Anterior cingulate cortex (tissue), 58 donors: ENCODE measurements at places on chromosomes 5 and 9.

DNA sequence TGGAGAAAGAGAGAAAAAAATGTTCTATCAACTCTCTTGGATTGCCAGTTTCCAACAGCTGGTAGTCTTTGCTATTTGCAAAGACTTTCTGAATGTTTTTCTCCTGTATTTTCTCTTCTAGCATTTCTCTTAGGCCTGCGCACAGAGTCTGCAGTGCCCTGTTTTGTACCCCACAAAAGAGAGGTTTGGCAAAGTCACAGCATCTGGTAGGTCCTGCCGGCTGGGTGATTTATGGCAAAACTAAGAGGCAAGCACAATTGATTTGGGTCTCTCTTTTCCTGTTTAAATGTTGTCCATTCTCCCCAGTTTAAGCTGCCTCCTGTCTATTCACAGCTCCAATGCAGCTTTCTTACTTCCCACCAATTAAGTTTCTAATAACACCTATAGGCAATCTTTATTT, 193.9 kb downstream of the TRPM3 start:
- no peak for DNase-seq

DNA sequence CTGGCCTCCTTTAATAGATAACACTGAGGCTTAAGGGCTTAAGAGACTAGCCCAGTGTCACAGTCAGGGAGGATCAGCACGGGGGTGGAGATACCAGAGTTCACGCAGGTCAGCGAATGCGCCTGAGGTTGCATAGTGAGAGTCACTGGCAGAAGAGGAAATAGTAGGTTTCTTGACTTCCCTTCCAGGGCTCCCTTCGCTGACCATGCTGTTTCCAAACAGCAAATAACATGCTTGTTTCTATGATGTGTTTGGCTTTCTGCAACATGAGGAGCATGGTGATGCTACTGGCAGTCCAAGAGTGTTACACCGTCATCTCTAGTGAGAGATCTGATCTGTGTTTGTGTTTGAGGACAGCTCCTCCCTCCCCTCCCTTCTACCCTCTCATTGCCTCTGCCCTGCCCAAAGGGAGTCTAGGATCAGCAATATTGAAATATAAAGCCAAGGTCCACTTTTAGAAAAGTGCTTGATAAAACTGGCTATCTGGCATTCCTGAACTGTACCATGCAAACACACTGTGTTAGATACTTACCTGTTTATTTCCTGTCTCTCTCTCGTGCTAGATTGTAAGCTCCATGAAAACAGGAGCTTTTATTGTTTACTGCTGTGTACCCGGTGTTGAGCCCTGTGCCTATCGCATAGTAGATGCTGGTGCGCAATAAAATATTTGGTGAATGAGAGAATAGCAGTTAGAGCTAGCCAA, 12.3 kb downstream of the TLE4 start:
- no peak for DNase-seq

DNA sequence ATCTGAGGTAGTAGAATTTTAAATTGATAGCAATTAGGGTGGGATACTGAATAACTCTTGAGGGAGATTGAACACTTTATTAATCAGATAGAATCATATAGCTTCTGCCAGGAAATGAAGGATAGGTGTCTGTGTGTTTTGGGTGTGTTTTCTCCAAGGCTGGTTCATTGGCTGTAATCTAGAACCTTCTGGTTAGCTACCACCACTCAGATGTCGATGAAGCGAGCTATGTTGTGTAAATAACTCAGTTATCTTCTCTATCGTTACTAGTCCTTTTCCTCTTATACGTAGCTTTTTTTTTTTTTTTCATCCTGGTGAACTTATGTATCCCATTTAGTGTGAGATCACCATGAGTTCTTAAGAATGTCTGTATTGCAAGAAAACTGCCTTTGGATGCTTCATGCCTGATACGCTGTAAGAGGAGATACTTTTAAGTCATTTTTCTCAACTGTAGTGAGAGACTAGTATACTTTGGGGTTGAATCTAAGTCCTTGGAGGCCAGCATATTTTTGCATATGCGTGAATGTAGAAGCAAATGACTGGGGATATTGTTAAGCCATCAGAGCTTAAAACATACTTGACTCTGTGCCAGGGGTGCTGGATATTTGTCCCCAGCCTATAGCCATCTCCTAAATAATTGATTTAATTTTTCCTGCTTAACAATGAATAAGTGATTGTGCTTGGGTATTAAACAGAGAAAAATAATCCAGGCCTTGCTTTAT, 2.1 kb downstream of the TNFAIP8 start:
- no peak for DNase-seq

DNA sequence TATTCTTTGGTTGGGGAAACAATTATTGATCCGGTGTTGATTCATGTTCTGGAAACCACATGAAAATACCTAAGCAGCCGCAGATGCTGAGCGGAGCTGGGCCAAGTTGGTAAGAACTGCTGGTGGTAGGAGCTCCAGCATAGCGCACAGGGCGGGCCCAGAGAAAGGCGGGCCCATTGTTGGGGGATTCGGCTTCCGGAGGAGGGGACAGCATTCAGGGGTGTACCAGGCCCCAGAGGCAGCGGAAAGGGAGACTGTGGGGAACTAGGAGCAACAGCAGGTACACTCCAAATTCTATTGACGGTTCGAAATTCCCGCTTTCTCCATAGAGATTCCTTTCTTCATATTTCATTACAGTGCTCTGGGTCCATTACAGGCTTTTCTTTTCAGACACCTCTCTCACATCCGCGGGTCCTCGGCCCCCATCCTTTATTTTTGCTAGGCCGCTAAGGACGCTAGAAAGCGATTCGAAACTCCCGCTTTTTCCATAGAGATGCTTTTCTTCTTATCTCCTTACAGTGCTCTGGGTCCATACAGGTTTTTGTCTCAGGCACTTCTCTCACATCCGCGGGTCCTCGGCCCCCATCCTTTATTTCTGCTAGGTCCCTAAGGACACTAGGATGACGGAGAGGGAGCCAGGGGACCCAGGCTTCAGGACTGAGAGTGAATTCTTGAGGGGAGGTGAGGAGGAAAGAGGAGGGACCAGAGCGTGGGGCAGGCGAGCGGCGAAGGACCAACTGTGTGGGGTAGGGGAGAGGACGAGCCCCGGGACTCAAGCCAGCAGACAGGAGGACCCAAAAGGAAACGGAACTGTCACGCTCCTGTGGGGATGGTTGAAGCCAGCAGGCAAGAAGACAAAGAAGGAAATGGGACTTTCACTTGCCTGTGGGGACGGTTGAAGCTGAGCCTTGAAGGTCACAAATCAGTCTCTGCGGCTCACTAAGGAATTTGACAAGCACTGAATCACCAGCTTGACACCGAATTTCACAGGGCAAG, at the start of gene CCDC152:
Gene CCDC152 (plus strand): TSS at position 213 of the 996 bp plus-strand sequence. CDS start 2,304 bp downstream, outside the sequence.
- no peak for DNase-seq

- no peak for DNase-seq
These were observed 35.3 kb downstream of the MED27 start for GRCh38 chr9:132044176-132044875.

- no peak for DNase-seq
These were observed 567.0 kb upstream of the CDH18 start for GRCh38 chr5:20555034-20555433.
